ENCODE measurements at places on chromosomes 2 and 18. TPM values are rescaled to one million over a fixed set of nuclear protein-coding genes. Genes with fewer than 3 reads are reported as not detected.

The C2orf80 gene
- not detected for polyA plus RNA-seq

GRCh38 chr2:172586245-172586891 lies 30.5 kb downstream of the PDK1 start:
- no peak for DNase-seq
- no peak overlapping the region for H3K27ac ChIP-seq
- no peaks in the 10 kb centered on the region for H3K27me3 ChIP-seq
- H3K4me3 ChIP-seq: no peak overlapping the region
- H3K36me3 ChIP-seq: peaks cover 4% of the 10 kb centered on the region

DNA sequence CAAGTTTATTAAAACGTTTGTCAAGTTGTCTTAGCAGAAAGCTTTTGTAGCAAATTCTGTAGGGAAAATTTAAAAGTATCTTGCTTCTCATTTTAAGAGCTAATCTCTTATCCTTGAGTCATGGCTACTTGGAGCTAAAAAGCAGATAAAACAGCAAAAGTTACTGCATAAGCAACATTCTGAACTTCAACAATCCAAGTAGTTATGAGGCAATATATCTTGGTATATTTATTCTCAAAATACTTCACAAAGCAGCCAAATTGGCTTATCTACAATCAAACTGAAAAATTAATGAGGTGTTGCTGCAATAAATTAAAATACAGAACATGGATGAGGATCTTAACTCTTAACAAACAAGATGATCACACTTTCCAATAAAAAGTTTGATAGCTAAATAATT lies 306.5 kb downstream of the PIEZO2 start:
- H3K27me3 ChIP-seq: no peaks in the 10 kb centered on the region
- DNase-seq: no peak
- H3K4me3 ChIP-seq: no peak overlapping the region
- no peaks in the 10 kb centered on the region for H3K4me1 ChIP-seq

- H3K27me3 ChIP-seq: no peaks in the 10 kb centered on the region
- no peak overlapping the region for H3K4me3 ChIP-seq
- no peak overlapping the region for H3K27ac ChIP-seq
These were observed 381.6 kb downstream of the SUCLG1 start for GRCh38 chr2:84077496-84077895.

GRCh38 chr2:135555311-135555710 lies 24.0 kb downstream of the R3HDM1 start:
- peaks cover 2% of the 10 kb centered on the region for H3K36me3 ChIP-seq
- no peaks in the 10 kb centered on the region for H3K27me3 ChIP-seq
- no peaks in the 10 kb centered on the region for H3K4me1 ChIP-seq
- no peak for DNase-seq
- no peak overlapping the region for H3K27ac ChIP-seq
- H3K4me3 ChIP-seq: no peak overlapping the region
